ENCODE measurements at places on chromosomes 1 and 21.

DNA sequence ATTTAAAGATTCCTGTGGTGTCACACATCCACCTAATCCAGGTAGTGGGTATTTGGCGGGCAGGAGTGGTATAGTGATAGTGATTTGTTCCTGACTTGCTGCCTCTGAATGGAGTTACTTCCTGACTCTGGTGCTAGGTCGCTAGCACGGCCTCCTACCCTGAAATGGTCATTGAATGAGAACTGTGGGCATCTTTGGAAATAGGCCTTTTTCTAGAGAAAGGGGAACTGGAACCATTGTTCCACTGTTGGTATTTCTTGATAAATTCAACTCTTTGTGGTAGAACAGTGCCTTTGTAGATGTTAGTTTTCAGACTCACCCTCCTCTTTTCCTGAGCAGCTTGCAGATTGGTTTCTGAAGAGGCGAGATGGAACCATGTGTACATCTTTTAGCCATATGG, 1.5 kb downstream of the QSOX1 start:
- no peak for DNase-seq

DNA sequence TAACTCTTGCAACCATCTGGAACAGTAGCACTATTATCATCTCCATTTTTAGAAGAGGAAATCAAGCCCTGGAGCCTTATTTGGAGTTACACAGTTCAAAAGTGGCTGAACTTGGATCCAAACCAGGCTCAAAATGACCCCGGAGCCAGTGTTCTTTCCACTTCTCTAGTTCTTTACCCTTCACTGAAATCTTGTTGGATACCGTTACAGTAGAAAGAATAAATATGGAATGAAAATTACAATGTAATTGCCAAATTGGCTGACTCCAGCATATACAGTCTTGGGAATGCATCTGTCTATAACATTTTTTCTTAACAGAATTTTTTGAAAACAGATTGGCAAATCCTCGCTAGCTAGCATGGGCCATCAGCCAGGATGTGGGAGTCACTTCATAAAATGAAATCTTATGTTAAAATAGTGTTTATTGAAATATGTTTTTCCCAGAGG, 261.4 kb downstream of the CTH start:
- no peak for DNase-seq

DNA sequence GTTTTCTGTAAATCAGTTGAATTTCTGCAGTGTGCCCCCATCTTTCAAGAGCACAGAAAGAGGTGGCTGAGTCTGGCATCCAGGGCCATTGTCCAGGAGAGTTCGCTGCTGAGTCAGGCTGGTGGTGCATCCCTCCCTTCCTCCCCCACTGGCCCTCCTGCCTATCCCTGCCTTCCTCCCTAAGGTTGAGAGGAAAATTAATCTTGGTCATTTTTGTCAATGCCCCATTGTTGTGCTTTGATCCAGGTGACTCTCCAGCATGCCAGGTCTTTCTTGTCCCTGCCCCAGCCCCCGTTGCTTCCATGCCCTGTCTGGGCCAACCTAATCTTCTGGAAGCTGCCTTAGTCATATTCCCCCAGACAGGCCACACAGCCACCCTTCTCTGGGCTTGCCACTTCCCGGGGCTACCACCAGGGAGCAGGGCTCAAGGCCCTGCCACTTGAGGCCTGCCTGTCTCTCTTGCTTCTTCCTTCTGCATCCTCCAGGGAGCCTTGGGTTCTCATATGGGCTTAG, 26.6 kb downstream of the PROK1 start:
- DNase-seq, result no peak

DNA sequence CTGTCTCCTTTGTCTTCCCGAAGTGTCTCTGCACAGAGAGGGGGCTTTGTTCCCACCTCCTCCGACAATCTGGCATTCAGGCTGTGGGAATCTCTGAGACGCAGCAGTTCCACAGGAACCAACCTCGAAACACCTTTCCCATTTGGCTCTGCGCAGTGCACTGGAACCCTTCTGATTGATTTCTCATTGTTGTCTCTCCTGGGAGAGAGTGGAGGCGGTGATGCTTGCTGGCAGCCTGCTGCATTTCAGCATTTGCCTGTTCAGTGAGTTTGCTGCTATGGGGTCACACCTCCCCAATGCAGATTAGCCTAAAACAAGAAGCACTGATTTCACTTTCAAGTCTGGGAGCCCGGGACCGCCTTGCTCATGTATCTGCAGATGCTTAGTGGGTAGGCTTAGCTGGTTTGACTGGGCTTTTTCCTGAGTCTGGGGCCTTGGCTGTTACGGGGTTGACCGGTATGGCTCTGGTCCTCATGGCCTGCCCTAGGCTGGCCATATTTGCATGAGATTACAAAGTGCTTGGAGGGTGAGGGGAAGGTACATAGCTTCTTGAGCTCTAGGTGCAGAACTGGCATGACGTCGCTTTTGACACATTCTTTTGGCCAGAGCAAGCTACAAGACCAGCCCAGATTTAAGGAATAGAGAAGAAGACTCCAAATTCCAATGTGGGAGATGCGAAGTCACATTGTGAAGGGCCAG, 695.3 kb downstream of the PTPRU start:
- DNase-seq, result no peak

GRCh38 chr1:65832296-65832695, 39.6 kb downstream of the PDE4B start:
- DNase-seq, result no peak

DNA sequence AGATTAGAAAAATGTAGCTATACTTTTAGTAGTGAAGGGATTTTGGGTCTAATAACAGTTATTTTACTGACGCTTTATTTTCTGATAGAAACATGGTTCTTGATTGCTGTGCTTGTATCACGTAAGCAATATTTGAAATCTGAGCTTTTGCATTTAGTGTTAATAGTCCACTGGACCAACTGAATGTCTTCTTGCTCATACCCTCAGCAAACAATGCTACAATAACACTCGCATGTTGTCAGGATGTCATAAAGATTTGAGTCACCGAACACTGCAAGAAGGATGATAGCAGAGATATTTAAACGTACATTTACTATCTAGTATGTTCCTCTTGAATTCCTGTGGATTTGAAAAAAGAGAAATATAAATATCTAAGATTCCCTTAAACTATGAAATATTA, 7.5 kb downstream of the DYRK1A start:
- DNase-seq, result no peak

GRCh38 chr1:198275597-198275996, 118.8 kb downstream of the NEK7 start:
- DNase-seq, result no peak

DNA sequence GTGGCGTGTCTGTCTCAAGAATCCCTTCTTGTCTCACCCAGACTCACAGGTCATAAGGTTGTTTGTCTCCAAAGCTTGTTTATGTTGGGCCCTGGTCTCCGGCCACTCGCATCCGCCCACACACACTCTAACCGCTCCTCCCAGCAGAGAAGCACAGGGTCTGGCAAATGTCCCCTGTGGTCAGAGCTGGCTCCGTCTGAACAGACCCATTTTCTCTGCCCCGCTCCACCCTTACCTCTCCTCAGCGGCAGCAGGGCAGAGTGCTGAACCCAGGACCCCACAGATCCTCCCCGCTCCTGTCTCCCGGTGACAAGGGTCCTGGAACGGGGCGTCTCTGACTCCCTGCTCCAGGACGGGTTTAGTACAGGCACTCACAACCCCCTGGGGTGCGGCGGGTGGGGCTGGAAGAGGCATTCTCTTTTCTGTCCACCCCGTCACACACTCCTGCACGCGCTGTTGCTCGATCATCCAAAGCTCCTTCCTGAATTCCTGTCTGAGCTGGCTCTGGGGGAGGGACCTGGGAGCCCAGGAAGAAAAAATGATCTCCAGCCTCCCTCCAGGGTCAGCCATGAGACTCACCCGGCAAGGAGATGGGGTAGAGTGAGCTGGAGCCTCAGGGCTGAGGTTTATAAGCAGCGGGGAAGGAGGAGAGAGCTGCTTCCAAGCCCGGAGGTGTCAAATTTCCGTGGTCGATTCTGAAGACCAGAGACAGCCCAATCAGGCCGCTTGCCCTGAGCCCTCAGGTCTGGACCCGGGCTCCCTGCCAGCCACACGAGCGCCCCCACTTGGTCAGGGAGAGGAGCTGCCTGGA, at the start of gene S100A13:
S100A13 (minus strand) TSS at position 602 of the 811 bp plus-strand sequence. CDS start 1,033 bp downstream, outside the sequence.
- no peak for DNase-seq

GRCh38 chr1:153636312-153636711, 2.4 kb downstream of the CHTOP start:
- DNase-seq, result no peak

- DNase-seq, result no peak
Measured at GRCh38 chr1:243991650-243992049, 59.4 kb upstream of the ZBTB18 start.

- DNase-seq, result no peak
Measured at GRCh38 chr1:84407958-84408422, 9.7 kb downstream of the DNASE2B start.

GRCh38 chr1:41728403-41729202, 190.1 kb downstream of the HIVEP3 start:
- no peak for DNase-seq

DNA sequence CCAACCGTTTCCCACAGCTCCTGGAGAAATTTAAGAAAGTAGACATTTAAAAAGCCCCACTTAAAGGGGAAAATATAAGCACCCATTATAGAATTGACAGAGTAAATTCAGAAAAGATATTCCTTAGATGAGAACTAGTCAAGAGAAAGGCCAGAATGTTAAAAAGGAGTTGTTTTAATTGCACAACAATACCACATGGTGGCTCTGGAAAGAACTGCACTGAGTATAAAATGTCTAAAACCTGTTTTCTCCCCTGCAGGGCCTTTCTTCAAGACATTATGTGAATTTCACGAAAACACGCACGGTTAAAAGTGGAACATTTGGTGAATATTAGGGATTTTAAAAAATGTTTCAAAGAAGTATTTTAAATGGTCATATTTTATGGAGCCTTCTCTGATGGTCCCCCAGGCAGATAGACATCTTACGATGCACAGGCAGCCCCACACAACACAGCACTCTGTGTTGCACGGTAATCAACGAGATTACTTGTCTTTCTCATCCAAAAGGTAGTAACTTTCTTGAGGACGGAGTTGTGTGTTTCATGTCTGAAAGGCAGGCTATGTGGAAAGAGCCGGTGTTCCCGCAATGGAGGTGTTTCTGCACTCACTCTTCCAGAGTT, 101.9 kb downstream of the PRRX1 start:
- DNase-seq, result no peak

DNA sequence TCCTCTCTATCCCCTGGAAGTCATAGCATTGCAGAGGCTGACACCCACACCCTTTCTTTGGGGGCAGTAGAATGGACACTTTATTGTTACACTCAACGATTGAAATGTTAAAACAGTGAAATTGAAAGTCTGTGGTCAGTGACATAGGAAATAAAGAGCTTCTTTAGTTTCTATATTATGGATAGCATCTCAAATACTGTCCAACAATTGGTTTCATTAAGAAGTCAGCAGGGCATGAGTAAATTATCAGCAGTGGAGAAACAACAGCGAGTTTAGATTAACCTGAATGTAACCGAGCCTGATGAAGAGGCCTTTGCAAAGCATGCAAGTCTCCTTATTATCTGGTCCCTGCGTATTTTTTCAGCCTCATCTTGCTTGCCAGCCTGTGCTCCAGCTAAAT, 350.7 kb downstream of the NTNG1 start:
- DNase-seq, result no peak

DNA sequence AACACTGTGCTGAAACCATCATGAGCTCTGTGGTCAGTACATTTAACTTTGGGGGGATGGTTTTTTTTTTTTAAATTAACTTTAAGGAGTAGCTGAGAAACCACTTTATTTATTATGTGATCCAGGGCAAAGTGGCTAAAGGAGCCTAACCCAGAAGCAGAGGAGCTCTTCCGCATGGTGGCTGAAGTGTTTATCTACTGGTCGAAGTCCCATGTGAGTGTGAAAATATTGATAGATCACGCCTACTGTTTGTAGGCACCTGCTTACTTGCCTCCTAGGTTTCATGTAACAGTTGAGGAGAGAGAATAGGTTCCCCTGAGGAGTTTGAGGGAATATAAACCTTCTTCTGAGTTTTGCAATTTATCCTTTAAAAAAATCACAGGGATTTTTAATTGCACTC, 181.4 kb downstream of the ZP4 start:
- DNase-seq, result no peak

- DNase-seq, result no peak
Measured at GRCh38 chr1:81209461-81209860, 591.3 kb upstream of the ADGRL2 start.

GRCh38 chr1:93056214-93056613, 22.9 kb upstream of the MTF2 start:
- DNase-seq, result no peak

- DNase-seq, result no peak
Measured at GRCh38 chr1:187010571-187011309, 182.0 kb downstream of the PLA2G4A start.

GRCh38 chr21:46503922-46504550, 45.3 kb downstream of the DIP2A start:
- DNase-seq, result no peak
